ENCODE measurements at places on chromosomes 2 and 18.

DNA sequence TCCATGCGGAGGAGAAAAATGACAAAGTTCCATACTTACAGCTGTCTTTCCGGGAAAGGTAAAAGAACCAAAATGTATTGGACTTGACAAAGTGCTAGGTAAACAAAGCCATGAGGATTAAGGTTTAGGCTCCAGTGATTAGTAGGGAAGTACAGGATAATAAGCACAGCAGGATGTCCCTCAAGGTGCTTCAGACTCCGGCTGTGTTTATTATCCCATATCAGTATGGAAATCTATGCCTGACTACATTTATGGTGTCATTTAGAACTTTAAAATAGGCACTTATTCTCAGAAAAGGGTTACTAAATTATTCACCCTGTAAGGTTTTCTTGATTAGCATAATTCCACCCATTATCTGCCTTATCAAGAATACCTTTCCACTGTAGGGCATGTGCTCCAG is 136.3 kb upstream of the CCDC68 start:
- no peak for DNase-seq

GRCh38 chr18:77896586-77897252 is 647.1 kb downstream of the GALR1 start:
- DNase-seq: no peak

DNA sequence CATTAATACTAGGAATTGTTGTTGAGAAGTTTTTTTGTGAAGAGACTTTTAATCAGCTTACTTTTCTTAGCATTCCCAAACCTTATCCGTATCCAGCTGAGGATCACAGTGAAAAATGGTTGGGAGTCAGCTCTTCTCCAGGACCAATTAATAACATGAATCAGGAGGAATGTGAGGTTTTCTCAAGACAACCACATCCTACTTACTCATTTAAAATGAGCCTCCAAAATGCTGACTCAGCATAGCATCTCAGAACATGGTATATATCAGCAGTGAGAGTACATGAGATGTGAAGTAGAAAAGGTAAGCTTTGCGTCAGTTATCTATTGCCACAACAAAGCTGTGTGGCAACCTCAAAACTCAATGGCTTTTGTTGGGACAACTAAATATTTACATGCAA is 140.3 kb downstream of the NRP2 start:
- DNase-seq: no peak

- DNase-seq: no peak
Observed at GRCh38 chr2:223590964-223591363, 11.2 kb downstream of the SCG2 start.

DNA sequence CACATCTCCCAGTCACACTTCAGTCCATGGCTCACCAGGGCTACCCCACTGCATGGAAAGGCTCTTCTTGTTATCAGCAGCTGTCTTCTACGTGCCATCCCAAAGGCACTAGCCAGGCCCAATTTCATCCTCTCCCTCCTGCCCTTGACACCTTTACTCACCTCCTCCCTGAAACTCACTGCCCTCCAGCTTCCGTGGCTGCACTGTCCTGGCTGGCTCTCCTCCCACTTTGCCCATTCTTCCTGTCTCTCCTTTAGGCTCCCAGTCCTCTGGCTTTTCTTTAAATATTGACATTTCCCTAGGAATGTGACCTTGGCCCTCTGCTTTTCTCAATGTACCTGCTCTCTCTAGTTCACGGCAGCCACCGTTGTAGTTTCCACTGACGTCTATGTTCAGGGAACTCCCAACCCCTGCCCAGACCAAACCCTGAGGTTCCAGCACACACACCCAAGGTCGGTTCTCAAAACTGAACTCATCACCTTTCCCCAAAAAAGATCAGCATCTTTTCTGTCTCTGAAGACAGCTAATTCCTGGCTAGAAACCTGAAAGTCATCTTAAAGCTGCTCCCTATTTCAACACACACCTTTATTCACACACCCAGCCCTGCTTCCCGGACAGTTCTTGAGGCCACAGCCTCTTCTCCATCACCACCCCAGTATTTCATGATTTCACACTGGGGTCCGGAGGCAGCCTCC is 36.7 kb downstream of the WDFY1 start:
- no peak for DNase-seq

GRCh38 chr2:196409376-196409775 is 230.1 kb upstream of the CCDC150 start:
- no peak for DNase-seq

DNA sequence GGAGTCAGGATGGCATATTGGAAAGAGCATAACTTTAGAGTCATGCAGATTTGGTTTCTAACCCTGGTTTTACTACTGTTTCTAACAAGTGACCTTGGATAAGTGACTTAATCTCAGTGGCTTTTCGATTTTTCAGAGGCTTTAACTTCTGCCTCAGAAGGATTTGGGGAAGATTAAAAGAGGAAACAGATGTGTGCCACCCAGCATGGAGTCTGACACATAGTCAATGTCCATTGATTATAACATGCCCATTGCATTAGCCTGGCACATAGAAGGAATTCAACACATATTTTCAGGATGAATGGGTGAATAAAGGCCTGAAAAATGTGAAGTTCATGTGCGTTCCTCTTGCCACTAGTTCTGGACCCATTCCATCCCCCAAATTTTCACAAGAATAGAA is 438.2 kb downstream of the EPHA4 start:
- DNase-seq: no peak

DNA sequence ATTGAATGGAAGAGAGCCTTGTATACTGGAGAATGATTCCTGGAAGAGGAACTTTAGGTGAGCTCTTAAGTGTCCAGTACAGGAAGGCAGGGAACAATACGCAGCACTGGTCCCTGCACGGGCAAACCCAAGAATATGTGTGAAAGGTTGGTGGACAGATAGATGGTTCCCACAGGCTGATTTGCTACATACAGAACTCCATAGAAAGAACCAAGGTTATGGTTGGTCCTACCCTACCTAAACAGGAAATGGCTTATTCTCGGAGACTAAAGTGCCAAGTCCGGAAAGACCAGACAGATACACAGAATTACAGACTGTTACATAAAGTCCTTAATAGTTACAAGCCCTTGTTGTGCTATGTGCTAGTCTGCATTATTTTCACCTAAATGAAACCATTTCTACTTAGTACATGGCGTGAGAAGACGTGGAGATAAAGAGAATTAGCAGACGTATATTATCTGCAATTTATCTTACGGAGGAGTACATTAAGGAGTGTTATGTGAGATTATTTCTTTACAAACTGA is 1.2 kb downstream of the REV1 start:
- no peak for DNase-seq

All from CMK (cell line).